ENCODE measurements at places on chromosomes 5 and 9.

DNA sequence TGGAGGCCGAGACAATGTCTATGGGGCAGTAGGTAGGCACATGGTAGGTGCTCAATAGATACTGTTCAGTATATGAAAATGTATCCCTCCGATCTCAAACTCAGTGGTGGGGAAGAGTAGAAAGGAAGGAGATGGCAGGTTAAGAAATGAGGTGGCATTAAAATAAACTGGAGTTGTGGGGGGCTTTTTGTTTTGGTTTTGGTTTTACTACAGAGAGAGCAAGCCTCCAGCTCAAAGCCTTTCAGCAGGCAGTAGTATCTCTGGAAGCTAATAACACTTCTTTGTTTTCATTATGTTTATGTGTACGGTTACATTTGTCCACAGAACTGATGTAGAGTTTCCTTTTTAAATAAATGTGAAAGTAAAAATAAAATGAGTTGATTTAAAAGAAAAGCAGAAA, 8.6 kb downstream of the MFAP3 start:
- DNase-seq, result no peak

DNA sequence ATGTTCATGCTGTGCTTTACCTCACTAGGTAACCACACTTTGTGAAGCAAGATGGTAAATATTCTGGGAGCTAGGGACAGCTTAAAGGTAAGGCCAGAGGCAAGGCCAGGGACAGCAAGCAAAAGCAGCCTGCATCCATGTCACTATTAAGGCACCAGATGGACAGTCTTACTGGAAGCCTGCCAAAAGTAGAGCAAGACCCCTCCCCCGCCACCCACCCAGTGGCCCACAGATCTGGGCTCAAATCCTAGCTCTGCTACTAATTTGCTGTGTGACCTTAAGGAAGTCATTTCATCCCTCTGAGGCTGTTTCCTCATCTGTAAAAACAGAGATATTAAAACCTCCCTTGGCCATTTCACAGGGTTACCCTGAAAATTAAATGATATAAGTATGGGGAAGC, 13.2 kb upstream of the ERMP1 start:
- no peak for DNase-seq

DNA sequence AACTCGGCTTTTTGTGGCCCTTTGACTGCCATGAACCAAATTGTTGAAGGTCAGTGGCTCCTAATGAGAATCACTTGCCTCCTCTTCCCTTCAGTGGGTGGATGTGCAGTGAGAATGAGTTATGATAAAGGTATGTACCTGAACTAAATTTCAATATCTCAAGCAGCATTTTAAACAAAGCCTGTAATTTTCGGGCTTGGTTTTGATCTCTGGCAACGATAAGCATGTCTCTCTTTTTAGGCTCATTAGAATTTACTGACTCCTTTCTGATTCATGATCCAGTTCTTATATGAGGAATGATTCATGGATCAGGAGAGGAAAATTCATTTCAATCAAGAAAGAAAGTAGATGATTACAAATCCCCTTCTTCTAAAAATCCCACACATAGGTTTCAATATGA, 305.5 kb downstream of the ARRDC3 start:
- no peak for DNase-seq

GRCh38 chr9:133135146-133135745, 14.2 kb upstream of the RALGDS start:
- no peak for DNase-seq

DNA sequence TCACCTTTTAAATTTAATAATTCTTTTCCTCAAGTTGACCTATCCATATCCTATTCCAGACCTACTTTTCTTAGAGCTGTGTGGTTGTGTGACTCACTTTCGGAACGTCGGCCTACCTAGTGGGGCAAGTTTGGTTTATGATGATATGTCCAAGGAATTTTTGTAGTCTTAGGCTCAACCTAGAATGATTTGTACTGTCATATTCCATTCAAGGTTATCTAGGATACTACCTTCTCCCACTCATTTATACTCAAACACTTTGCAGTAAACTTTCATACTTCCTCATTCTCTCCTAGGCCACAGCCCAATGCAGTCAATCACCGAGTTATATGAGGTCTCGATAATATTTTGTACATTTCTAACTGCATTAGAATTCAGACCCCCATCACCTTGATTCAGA, 61.9 kb downstream of the PIK3R1 start:
- DNase-seq, result no peak

- DNase-seq, result no peak
Observed at GRCh38 chr9:7273575-7273974, 515.8 kb downstream of the KDM4C start.

DNA sequence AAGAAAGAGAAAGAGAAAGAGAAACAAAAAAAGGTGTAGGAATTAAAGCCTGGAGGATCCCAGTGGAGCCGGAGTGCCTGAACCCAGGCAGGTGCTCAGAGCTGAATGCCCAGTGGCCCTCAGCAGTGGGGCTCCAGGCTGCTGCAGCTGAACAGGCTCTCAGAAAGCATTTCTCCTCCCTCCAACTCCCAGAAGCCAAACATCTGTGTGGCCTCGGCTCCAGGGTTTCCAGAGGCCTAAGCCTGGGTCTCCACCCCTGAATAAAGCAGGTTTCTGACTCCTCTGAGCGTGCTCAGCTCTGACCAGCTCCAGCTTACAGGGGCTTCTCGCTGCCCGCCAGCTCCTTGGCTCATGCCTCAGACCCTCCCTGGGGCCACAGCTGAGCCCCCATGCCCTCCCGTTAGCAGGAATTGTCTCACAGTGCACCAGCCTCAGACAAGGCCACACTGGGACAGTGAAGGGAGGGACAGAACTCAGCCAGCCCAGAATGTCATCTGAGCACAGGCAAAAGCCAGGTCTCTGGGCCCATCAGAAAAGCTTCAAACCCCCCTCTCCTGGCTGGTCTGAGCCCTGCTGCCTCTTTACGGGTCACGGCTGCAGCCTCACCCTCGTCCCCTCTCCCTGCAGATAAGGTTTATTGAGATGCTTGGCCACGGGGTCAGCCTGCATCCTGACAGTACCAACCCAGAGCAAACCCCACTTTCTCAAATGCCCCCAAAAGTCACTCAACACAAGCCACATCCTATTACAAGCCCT, 114.4 kb upstream of the PPP1R26 start:
- no peak for DNase-seq

- DNase-seq, result no peak
Observed at GRCh38 chr5:156036640-156037039, 290.3 kb upstream of the SGCD start.

DNA sequence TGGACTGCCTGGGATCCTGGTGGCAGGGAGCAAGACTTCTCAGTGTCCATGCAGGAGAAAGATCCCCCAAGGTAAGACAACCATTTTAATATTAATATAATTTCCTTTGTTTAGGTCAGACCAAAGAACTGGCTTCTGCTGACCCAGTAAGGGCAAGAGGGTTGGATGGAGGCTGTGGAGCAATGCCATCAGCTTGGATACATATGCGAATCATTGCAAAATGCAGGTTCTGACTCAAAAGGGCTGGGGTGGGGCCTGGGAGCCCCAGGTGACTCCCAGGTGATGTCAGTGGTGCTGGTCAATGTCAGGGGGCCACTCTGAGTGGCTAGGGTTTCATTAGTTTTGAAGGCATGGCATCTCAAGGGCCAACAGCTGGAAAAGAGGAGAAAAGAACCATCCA, 88.9 kb upstream of the PANK3 start:
- DNase-seq, result no peak

- DNase-seq, result no peak
Observed at GRCh38 chr5:142686210-142686734, 382 bp upstream of the FGF1 start.

- no peak for DNase-seq
Observed at GRCh38 chr5:180802325-180803180, at the start of gene MGAT1. Gene MGAT1 (minus strand): TSS chr5:180802806. CDS start chr5:180792971, 9,835 bp downstream.

- no peak for DNase-seq
Observed at GRCh38 chr5:149036168-149036567, 26.7 kb downstream of the SH3TC2 start.

GRCh38 chr5:87298692-87299362, 31.1 kb downstream of the RASA1 start:
- no peak for DNase-seq

DNA sequence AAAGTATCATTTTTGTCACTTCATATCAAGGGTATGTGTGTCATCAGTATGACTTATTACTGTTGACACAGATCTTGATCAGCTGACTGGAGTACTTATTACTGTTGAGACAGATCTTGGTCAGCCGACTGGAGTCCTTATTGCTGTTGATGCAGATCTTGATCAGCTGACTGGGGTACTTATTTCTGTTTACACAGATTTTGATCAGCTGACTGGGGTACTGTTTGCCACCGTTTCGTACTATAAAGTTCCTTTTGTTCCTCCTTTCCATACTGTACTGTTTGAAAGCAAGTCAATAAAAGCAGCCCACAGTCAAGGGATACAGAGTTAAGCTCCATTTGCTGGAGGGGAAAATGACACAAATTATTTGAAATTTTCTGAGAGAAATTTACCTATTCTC, 347.3 kb downstream of the CDH12 start:
- no peak for DNase-seq

DNA sequence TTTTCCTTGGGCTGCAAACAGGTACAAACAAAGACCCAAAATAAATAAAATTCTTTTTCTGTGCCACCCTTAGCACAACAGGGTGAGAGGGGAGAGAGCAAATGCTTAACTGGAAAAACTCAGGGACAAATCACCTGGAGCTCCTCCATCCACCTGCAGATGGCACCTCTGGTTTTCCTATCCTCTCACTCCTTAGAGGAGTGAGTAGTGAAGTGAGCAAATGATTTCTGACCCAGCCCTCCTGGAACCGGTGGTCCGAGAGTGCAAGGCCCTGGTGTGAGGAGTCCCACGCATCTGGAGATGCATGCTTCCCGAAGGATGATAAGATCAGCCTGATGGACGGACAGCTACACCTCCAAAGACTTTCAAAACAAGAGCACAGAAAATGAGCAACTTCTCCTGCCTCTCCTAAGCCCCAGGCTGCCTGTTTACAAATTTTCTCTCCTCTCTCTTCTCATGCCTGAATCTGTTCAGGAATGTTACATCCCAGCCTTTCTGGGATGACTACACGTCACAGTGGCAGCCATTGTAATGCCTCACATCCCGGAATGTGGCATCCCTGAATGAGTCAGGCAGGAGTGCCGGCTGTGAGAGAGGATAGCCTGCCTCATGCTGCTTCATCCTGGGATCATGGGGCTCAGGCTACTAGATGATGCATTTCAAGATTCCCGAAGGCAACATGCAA, 86.4 kb downstream of the ADRB2 start:
- peak; percentile 41 for DNase-seq

- no peak for DNase-seq
Observed at GRCh38 chr9:136329211-136329627, 1.9 kb downstream of the GPSM1 start.

- DNase-seq, result no peak
Observed at GRCh38 chr9:112241491-112241890, 66.4 kb upstream of the SUSD1 start.

- DNase-seq, result no peak
Observed at GRCh38 chr9:28888806-28889205, 1315.5 kb upstream of the C9orf72 start.

DNA sequence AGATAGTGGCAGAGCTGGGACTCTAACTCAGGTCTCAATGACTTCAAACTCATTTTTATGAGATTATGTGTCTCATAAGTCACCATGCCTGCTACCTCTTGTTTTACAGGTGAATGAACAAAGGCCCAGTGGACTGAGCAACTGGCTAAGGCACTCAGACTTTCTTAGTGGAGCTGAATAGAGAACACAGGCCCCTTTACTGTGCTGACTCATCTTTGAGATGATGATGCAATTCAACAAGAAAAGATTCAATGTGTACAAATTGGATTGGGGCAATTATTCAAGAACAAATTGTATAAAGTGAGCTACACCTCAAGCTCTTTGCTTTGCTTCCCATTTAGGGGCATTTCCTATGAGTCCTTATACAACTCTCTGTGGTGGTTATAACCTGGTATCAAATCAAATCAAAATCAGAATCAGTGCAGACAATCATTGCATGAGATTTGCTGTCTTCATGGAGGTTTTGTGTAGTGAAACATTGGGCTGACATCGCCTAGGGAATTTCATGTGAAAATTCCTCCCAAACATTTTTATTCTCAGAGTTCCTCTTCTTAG, 84.3 kb upstream of the PPP2R2B start:
- no peak for DNase-seq

GRCh38 chr5:150263801-150264621, 25.6 kb downstream of the CAMK2A start:
- DNase-seq, result no peak

- DNase-seq, result no peak
Observed at GRCh38 chr9:27329291-27329690, 32.3 kb upstream of the EQTN start.

- DNase-seq, result no peak
Observed at GRCh38 chr9:86868616-86869015, 78.7 kb downstream of the GAS1 start.

- no peak for DNase-seq
Observed at GRCh38 chr5:61263561-61264272, 68.3 kb upstream of the ZSWIM6 start.

- DNase-seq, result no peak
Observed at GRCh38 chr5:87413343-87413645, 564 bp upstream of the CCNH start.

GRCh38 chr5:179044765-179045164, 15.4 kb upstream of the ZNF354C start:
- DNase-seq, result no peak

- DNase-seq, result no peak
Observed at GRCh38 chr5:58394339-58394738, 65.5 kb downstream of the PLK2 start.

DNA sequence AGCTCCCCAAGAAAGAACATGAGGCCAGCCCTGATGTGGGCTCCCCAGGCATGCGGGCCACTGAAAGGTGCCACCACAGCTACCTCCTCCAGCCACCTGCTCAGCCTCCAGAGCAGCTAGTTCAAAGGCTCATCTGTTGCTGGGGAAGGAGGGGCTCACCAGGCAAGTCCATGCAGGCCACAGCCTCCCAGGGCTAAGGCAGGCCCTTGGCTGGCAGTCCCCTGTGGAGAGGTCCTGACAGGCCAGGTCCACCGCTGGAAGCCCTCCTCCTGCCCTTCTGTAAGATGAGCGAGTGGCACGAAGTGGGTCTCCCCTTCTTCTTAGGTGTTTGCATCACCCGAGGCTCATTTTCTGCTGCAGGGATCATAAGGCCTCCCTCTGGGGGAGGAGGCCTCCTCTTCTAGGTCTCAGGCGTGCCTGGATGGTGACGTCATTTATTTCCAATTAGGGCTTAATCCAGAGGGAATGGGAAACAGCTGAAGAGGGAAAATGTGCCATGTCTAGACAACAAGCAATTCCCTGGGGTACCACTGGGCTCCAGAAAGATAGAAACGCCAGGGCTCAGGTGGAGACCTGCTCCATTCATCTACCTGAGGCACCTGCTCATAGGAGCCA, 91.6 kb downstream of the CFAP90 start:
- no peak for DNase-seq

DNA sequence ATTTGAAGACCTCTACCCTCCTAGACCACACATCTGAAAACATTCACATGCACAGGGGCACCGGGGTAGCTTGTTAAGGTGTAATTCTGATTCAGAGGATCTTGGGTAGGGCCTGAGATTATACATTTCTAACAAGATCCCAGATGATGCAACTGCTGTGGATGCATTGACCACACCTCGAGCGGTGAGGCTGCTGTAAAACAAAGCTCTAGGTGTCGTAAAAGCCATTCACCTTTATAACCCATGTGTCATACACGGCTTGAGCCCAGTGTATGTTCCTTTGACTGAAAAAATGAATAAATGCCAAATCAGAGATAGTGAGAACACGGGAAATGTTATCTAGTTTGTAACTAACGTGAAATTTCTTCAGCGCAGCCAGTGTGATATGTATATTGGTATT, 1578.2 kb upstream of the WWC1 start:
- DNase-seq, result no peak

- DNase-seq, result peak; percentile 16
Observed at GRCh38 chr9:73810585-73811215, 659.0 kb downstream of the ANXA1 start.

GRCh38 chr5:139690064-139690802, 42.1 kb downstream of the CXXC5 start:
- DNase-seq, result no peak

All from brain pericyte (primary cell).